ENCODE measurements at places on chromosomes 1 and 21.
A peak's percentile ranks its signal among the peaks of the same experiment; 100 is the strongest.

DNA sequence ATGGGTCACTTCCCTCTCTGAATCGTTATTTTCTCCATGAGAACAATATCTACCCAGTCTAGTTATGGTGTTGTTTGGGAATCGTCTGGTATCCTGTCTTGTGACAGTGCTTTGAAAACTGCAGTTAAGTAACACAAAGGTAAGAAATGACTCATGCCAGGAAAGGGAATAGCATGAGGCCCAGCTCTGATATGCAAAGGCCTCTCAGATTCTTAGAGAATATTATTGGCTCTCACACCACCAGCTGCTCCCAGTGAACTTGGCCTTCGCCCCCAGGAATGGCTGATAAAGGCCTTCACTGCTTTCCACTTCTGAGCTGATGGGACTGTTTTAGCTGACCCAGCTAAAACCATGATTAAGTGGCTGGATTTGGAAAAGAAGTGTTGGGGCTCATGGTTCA lies 27.1 kb downstream of the NEK2 start:
- DNase-seq: no peak

DNA sequence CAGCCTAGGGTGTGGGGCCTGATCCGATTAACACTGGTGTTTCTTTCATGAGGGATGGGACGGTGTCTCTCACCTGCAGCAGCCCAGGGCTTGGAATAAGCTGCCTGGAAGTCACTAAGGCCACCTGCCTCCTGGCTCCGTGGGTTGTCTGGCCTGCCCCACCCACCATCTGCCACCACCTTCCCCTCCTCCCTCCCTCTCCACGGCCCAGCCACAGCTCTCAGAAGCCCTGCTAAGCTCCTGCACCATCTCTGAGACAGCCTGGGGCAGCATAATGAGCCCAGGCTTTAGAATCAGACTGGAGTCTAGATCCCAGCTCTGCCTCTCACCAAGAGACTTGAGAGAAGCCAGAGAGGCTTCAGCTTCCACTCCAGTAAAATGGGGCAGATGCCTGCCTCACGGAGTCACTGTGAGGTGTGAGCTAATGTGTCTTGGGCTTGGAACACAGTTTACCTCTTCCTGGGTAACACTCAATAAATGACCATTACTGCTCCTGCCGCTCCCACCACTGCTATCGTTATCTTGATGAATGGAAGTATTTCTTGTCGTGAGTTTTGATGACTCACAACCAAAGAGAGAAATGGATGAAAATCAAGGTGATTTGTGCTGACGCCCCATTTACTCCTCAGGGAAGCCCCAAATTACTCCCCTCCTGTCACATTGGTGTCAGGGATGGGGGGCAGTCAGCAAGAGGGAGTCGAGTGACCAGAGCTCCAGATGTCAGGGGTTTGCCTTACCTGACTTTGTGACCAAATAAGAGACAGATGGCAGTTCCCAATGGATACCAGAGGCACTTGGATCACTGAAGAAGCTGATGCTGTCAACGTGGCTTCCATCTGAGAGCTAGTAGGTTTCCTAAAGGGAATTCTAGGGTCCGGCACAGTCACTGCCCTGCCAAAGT lies 23.5 kb upstream of the C1QA start:
- DNase-seq: no peak

GRCh38 chr1:54114001-54114400 lies 38.8 kb downstream of the CDCP2 start:
- DNase-seq: no peak

DNA sequence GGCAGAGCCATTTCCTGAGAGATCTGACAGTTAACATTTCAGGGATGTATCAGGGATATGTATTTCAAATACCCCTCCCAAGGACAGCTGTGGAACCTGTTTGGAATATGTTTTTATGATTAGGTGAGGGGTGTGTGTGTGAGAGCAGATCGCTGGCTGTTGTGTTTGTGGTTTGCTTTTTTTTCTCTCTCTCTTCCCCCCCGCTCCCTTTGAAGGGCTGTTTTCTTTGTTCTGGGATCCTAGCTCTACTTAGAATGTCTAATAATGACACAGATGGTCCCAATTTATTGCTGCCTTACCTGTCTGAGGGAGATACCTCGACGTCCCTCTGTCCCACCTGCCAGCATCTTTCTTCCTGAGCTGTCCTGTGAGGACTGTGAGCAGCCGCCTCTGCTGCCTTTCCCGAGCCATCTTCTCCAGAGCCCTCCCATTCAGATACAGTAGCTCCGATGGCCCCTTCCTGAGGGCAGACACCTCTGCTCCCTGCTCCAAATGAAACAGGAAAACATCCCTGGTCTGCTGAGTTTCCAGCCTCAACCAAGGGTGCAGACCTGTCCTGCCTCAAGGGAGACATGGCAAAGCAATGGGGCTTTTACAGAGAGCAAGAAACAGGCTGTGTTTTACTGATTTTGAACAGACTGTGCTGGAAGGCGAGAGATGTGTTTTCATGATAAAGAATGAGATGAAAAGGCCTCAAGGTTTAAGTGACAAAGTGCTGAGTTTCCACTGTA lies 138.0 kb upstream of the TNR start:
- no peak for DNase-seq

GRCh38 chr1:102937401-102937800 lies 170.9 kb downstream of the COL11A1 start:
- DNase-seq: no peak

- peak; percentile 55 for DNase-seq
These were observed 182.2 kb downstream of the DHRS3 start for GRCh38 chr1:12435639-12436344.

DNA sequence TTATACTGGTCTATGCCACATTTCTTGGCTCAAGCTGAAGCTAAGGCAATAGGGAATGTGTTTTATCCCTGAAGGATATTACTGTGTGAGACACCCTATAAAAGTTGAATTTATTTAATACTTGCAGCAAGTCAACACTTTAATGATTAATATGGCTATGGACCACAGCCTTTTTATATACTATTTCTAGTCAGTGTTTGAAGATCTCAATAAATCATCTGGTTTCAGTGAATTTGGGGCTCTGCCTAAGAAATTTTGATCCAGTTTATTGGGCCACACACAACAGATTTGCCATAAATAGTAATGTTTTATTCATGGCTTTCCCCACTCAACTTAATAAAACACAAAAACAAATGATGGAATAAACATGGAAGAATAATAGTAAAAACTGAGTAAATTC lies 698.3 kb downstream of the ADGRL2 start:
- DNase-seq: no peak

DNA sequence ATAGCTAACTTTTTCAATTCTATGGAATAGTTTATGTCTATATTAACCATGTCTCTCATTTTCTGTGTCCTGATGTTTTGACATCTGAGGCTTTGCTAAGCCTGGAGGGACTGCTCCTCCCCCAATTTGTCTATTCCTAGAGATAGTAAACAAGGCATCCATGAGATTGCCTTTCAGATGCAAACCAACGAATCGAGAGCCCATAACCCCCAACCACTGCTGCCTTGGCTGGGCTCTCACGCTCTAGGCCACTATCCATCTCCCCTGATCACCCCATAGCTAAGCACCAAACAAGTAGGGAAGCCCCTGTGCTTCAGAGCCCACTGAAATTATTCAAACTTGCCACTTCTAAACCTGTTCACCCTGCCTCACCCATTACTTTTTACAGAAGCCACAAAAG lies 437.7 kb downstream of the SETD4 start:
- no peak for DNase-seq

DNA sequence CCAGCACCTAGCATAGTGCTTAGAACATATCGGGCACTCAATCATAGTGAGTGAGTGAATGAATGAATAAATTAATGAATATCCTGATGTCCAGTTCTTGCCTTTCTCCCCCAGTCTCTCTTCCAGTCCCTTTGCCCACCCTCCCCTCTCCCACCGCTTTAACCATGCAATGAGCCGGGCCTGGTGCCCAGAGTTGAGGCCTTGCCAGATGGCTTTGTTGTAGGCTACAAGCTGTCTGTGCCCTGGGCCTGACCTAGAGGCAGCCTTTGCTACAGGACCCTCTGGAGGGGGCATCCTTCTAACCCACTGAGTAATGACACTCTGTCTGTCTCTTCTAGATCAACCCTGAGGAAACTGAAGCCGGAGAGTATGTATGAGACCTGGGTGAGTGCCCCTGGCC lies 6.9 kb downstream of the CASQ1 start:
- DNase-seq: no peak

- DNase-seq: no peak
These were observed 39.9 kb upstream of the CD1D start for GRCh38 chr1:158140764-158141192.

GRCh38 chr21:29299046-29299915 lies 559 bp downstream of the BACH1 start:
- DNase-seq: peak; percentile 21

GRCh38 chr1:42433369-42433768 lies 22.5 kb downstream of the ZMYND12 start:
- DNase-seq: no peak

DNA sequence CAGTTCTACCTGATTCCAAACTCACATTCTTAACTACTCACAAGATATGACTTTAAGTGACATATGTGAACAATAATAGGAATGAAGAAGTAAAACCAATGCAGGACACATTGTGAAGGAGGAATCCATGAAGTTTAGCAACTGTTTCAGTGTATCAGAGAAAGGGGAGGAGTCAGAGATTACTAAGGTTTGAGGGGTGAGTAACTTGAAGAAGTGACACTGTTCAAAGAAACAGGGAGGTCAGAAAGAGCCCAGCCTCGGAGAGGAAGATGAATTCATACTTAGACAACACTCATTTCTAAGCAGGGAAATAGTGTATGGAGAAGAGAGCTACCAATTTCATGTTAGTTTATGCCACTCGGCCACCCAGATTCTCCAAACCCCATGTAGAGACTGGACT lies 28.2 kb upstream of the RPF1 start:
- no peak for DNase-seq

DNA sequence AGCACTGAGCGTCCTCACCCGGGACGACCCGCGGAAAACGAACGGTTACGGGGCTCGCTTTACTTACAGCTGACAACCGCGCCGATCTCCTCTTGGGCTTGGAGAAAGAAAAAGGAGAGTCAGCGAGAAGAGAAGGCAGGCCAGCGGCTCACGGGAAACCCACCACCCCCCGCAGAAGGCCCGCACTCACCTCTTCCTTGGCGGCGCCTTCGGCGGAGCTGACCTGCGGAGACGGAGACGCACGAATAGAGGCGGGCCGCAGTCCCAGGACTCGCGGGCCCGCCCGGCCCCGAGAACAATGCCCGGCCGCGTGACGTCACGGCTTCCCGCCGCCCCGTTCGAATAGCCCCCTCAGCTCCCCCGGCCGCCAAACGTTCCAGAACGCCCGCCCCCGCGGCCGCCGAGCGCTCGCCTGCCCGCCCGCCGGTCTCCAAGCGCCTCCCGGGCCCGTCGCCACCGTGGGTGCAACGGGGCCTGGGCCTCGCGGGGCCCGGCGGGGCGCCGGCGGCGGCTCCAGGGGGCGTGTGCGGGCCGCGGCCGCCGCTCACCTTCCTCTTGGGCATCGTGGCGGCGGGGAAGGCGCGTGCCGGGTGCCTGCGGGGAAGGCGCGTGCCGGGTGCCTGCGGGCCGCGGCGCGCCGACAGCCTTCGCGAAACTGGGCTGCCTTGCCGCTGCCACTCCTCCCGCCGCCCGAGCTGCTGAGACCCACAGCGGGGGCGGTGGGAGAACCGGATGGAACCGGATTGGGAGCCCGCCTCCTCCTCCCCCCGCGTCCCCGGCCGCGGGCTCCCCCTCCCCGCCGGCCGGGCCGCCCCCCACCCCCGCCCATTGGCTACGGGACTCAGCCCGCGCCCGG lies at the start of gene HMGN1:
TSS of gene HMGN1 (minus strand) at position 734 of the 856 bp plus-strand sequence. CDS start at position 563, 171 bp downstream.
- DNase-seq: peak; percentile 89

DNA sequence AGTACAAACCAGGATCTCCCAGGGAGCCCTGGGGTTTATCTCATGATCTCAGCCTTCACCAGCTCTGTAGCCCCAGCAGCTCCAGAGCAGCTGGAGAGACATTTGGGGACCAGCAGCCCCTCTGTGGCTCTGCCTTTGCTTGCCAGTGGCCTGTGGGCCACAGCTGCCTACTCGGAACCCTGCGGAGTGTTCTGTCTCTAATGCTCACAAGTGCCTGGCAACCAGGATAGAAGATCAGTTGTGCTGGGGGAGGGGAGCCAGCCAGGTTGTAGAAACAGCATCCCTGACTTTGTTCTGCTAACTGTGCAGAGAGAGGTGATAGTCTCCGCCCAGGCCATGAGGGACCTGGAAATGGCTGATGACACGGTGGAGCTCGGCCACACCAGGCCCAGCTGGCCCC lies 50.9 kb upstream of the KCNJ15 start:
- DNase-seq: no peak

DNA sequence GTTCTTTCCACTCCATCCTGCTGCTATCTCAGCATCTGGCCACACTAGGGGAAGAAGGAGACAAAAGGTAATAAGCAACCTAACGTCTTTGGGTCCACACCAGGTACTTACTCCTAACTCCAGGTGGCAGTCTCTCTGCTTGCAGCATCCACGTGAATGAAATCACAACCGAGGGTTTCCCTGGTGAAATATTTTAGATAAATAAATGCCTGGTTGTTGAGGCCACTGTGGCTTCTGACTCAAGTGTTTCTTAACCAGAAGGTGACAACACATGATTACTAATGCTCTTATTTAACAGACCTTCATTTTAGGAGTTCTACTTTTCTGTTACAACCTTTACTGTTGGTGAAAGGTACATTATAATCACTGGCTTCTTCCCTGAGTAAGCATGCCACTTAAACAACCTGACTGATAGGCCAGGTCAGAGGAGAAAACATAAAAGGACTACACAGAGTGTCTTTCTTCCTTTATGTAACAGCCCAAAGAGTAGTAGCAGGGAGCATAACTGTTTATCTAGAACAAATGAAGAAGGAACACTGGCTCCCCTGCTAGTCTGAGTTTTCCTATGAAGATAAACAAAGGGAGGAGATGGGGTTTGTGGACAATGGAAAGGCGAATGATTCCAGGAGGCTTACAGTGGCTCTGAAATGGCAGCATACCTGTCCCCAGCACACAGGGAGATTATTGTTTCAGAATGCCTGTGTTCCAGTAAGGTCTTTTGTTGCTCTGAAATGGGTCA lies 59.9 kb downstream of the SYT6 start:
- DNase-seq: no peak

GRCh38 chr1:17494114-17494729 lies 45.3 kb upstream of the ARHGEF10L start:
- peak; percentile 31 for DNase-seq

DNA sequence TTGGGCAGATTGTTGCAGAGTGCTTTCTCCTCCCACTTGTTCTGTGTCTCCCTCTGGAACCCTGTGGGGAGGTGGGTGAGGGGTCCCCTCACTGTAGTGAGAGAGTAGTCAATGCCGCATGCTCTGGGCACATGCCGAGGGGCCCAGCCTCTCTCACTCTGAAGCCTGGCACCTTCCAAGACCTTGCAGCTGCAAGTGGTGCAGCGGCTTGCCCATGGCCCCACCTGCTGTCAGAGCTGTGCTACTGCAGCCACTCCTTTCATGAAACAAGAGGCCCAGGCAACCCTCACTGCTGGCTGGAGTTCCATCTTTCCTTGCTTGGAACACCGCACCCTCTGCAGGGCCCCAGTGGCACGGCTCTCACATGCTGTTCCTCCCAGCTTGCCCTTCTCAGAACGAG lies 58.4 kb upstream of the COL6A1 start:
- DNase-seq: no peak

GRCh38 chr1:234672349-234673135 lies 62.6 kb upstream of the IRF2BP2 start:
- DNase-seq: no peak

Data from KG1 (cell line).